Urothelium cell line (cell line): ENCODE measurements at places on chromosomes 2 and 18.

GRCh38 chr2:196617430-196617829 lies 22.1 kb upstream of the CCDC150 start:
- DNase-seq, result no peak

DNA sequence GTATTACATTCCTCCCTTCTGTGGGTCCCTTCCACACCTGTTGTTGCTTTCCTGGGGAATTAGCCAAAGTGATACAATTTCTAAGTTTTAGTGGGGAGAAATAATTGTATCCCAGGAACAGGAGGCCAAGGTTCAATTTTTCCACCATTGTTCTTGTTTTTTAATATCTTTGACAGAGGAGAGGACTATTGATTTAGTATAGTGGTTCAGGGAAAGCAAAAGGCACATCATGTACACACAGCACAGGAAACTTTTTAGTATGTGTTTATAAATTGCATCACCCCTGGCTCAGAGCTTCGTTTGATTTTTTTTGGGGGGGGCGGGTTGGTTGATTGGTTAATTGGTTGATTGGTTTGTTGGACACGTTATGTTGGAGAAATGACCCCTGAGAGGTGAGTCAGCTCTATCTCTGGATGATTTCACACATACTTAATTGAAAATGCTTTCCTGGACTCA lies 431.6 kb downstream of the PID1 start:
- no peak for DNase-seq

- DNase-seq, result peak; percentile 60
Observed at GRCh38 chr2:31523871-31524492, 56.8 kb downstream of the SRD5A2 start.

GRCh38 chr2:144518748-144519596 lies 947 bp downstream of the ZEB2 start:
- DNase-seq, result no peak

DNA sequence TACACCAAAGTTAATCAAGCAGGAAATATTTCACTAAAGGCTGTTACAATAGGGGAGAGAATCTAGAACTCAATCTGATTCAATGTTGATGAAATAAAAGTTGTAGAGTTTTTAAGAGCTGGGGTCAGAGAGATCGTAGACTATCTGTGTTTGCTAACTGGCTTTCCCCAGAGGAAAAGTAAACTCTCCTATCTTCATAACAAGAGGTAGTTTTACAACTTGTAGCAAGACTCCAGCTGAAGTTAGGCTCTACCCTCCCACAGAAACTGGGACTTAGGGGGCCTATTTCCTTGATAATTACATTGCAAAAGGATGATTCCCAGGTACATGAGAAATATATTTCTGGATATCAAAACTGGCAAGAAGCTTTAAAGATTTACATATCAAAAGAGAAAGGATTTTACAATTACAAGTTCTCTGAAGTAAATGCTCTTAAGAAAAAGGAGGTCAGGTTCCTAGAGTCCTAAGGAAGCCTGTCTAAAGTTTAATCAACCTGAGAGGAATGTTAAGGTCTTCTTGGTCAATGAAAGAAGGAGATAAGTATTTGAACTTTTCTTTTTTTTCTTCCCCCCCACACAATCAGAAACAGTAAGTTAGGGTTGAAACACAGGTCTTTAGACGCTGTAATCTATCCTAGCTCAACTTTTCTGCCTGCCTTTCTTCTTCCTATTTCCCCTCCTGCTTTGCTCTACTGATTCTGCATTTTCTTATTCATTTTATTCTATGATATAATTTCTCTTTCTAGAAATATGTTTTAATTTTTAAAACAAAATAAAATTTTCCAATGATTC lies 692.2 kb upstream of the LINC00305 start:
- no peak for DNase-seq

DNA sequence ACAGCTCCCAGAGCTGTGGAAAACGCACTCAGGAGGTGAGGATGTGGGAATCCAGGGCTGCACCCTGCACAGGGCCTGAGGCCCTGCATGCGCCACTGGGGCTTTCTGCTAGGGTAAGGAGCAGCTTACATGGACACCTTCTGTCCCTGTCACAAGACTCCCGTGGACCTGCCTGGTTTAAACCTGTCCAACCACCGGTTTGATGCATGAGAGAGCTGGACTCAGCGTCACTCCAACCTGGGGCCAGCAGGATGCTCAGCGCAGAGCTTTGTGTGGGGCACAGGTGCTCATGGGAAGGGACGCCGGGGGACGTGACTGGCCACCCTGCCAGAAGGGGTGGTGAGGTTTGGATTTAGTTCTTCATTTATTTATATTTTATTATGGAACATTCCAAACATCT lies 24.2 kb downstream of the SNORC start:
- no peak for DNase-seq

DNA sequence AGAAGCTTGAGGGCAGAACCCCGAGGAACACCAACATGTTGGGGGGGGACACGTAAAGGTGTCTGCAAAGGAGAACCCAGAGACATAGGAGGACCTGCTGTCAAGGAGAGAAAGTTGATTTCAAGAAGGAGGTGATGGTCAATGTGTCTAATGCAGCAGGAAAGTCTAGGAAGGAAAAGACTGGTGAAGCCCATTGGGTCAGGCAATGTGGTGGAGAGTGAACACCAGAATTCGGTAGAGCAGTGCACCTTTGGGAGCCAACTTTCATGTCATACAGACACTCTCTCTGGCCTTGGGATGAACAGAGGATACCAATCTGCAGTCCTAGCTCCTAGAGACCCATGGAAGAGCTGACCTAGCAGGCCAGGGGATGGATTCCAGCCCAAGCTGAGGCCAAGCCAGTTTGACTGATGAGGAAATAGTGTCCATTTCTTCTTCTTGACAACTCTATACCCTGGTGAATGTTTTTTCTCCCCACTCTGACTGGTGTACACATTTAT lies 101.9 kb downstream of the MYCN start:
- DNase-seq, result no peak

- DNase-seq, result peak; percentile 73
Observed at GRCh38 chr2:27086724-27087593, at the start of gene KHK. KHK (plus strand) TSS chr2:27086772; CDS start chr2:27087260, 488 bp downstream.

GRCh38 chr18:63613420-63613819 lies 26.3 kb downstream of the SERPINB13 start:
- no peak for DNase-seq

- DNase-seq, result no peak
Observed at GRCh38 chr2:19362094-19362754, 3.8 kb upstream of the OSR1 start.

DNA sequence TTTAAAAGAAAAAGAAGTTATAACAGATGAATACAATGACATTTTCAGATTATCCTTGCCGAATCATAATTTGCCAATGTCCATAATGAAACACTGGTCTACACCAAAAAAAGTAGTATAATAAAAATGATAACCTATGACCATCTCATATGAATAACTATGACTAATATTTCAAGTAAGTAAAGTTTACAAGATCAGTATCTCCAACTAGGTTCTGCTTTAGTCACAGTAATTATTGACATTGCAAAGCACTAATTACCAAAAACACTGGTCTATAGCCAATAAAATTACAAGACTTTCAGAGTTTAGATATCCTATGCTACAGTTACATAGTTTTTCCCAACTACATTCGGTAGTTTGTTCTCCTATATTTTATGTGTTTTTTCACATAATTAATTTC lies 136.7 kb downstream of the MEMO1 start:
- no peak for DNase-seq

DNA sequence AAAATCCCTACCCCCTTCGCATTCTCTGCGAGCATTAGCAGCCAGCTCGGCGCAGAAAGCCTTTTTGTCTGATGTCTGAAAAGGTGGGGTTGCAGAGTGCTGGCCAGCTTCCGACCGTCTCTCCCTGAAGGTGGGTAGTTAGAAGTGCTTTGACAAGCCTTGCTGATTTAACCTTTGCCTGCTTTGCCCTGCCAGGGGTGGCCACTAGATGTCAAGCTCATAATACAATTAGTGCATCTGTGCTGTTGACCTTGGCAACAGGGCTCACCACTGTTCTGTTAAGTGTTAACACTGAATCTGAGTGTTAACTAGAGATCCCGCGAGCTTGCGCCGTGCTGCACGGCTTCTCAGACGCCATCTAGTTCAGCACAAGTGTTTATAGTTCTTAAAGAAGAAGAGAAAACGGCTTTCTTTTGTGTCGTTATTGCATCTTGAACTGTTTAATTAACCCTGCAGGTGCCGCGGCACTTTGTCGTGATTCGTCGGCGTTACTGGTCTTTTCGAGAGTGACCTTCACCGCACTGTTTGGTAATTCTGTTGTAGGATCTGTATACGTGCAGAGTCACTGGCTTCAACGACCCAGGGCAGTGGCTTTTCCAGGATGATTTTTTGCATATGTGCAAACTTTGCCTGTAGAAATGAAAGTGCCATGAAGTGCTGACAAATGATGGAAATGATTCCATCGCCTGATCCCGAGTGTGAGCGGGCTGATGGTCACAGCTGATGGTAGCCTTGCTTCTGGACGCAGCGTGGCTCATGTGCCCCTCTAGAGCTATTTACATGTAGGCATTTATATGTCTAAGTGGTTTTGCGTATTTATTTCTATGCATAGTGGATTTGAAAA lies 5.5 kb downstream of the SALL3 start:
- DNase-seq, result peak; percentile 48

DNA sequence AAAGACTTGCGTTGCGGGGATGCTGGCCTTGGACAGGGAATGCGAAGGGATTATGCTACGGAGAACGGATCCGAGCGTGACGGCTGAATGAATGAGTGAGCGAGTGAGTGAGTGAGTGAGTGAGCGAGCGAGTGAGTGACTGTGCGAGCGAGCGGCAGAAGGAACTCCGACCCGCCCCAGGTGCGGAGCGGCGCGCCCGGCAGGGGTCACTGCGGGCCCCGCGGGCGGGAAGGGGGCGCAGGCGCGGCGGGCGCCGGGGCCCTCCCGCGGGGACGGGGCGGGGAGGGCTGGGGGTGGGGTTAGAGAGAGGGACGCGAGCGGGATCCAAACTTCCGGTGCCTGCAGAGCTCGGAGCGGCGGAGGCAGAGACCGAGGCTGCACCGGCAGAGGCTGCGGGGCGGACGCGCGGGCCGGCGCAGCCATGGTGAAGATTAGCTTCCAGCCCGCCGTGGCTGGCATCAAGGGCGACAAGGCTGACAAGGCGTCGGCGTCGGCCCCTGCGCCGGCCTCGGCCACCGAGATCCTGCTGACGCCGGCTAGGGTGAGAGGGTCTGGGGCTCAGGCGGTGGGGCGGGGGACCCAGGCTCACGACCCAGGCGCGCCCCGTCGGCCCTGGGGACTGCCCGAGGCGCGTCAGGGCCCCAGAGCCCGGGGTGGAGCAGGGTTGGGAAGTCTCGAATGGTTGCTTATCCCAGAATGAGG lies at the start of gene ITM2C:
Gene ITM2C, plus strand, starts transcription at position 338 of the 702 bp plus-strand sequence. Its CDS starts 84 bp downstream, at position 422.
- DNase-seq, result peak; percentile 91

DNA sequence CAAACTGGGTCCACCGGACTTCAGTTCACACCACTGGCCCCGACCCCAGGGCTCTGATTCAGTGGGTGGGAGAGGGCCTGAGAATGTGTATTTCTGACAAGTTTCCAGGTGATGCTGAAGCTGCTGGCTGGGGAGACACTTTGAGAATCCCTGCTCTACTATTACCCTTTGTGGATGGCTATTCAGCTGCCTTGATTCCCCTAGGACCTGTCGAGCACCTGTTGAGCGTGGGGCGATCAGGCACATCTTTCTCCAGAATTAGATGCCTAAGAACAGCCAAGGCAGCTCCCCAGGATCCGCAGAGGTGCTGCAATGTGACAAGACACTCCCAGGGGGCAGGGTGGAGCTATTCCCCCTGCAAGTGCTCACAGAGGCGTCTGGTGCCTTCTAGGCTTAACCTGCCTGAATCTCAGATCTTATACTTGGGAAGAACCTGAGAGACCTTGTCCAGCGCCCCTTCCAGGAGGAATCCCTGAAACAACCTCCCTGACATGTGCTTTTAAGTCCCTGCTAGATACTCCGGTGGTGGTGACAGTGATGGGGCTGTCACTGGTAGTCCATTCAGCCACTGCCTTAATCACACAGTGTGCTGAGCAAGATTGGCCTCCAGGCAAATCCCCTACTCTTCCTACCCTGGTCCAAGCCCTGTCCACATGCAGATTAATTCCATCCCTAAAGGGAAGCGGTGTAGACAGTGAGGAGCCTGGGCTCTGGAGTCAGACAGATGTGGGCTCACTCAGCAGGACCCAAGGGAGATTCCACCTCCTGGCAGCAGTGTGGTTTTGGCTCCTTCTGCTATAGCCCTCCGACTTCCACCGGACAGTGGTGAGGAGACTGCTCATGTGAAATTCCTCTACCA lies 43.4 kb upstream of the OTOF start:
- peak; percentile 45 for DNase-seq

GRCh38 chr2:102337481-102338386 lies 17.9 kb upstream of the IL18R1 start:
- DNase-seq, result no peak

GRCh38 chr2:187037310-187037709 lies 188.3 kb upstream of the ZSWIM2 start:
- DNase-seq, result no peak
